ENCODE measurements at places on chromosomes 16 and 17.
A peak's percentile ranks its signal among the peaks of the same experiment; 100 is the strongest.

- DNase-seq, result no peak
Measured at GRCh38 chr16:17370731-17371285, 100.0 kb downstream of the XYLT1 start.

DNA sequence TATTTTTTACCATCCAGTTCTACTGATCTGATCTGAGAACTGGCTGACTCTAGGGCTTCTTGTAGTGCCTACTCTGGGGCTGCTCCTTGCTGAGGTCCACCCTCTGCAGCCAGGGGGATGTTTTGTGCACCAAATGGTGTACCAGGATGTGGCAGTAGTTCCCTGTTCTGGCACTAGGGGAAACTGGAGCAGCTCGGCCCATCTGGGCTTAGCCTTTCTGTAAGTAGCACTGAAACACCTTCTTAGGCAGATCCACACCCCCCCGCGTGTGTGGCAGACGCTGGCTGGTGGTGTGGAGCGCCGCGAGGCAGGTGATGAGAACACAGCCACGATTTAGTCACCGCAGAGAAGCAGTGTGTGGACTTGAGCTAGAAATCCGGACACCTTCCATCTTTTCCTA is 17.0 kb downstream of the DUSP14 start:
- peak; percentile 81 for DNase-seq

GRCh38 chr16:55592306-55592705 is 25.8 kb downstream of the CAPNS2 start:
- no peak for DNase-seq

- peak; percentile 11 for DNase-seq
Measured at GRCh38 chr17:80959330-80960036, 32.2 kb upstream of the CHMP6 start.

DNA sequence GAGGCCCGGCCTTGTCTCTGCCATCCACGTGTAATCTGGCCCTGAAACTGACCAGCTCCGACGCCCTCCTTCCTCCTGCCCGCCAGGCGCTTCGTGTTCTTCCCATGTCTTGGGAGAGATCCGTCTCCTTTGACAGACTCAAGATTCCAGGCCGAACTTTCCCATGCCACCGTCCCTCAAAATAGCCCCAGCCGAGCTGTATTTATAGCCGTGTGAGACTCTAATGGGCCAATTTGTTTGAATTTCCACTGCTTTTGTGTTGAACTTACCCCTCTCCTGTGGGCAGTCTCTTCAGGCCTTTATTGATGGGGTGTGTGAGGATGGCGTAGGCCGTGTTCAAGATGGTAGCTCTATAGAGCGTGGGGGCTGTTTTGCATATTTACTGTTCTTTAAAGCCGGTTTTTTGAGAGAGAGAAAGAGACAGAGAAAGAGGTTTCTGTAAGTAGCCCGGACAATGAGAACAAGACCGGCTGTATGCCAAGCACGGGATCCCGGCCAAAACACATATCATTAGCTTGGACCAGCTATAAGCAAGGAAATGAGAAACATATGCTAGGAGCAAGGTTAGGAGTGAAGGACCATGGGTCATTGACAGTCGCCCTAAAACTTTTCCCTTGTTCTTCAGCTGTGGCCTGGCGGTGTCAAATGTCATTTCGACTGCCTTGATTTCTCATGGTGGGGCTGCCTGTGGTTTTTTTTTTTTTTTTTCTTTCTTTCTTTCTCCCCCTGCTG is 124.5 kb upstream of the ZFHX3 start:
- peak; percentile 62 for DNase-seq

GRCh38 chr16:53937161-53937880 is 233.4 kb downstream of the FTO start:
- DNase-seq, result peak; percentile 47

GRCh38 chr17:67157732-67158639 is 87.0 kb downstream of the HELZ start:
- no peak for DNase-seq

DNA sequence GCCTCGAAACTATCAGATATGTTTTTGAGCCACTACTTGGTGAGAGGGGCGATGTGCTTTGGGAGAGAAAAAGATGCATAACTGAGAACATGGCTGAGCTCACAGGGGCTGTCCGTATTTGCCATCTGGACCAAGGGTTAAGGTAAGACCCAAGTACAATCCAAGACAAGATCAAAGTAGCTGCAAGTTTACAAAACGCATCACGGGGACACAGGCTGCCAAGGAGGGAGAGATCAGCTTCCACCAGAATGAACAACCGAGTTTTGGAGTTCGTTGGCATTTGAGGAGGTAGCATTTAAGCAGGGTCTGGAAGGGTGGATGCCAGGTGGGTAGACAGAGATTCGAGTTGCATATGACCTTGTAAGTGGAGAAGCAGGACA is 2.2 kb downstream of the PITPNC1 start:
- DNase-seq, result no peak

GRCh38 chr16:89033796-89034572 is 57.0 kb upstream of the CBFA2T3 start:
- DNase-seq, result no peak

- DNase-seq, result no peak
Measured at GRCh38 chr17:39450051-39450450, 1.0 kb downstream of the MED1 start.

- DNase-seq, result no peak
Measured at GRCh38 chr17:29883497-29883896, 46.5 kb downstream of the SSH2 start.

GRCh38 chr17:46020023-46020761 is 21.1 kb downstream of the STH start:
- DNase-seq, result no peak

DNA sequence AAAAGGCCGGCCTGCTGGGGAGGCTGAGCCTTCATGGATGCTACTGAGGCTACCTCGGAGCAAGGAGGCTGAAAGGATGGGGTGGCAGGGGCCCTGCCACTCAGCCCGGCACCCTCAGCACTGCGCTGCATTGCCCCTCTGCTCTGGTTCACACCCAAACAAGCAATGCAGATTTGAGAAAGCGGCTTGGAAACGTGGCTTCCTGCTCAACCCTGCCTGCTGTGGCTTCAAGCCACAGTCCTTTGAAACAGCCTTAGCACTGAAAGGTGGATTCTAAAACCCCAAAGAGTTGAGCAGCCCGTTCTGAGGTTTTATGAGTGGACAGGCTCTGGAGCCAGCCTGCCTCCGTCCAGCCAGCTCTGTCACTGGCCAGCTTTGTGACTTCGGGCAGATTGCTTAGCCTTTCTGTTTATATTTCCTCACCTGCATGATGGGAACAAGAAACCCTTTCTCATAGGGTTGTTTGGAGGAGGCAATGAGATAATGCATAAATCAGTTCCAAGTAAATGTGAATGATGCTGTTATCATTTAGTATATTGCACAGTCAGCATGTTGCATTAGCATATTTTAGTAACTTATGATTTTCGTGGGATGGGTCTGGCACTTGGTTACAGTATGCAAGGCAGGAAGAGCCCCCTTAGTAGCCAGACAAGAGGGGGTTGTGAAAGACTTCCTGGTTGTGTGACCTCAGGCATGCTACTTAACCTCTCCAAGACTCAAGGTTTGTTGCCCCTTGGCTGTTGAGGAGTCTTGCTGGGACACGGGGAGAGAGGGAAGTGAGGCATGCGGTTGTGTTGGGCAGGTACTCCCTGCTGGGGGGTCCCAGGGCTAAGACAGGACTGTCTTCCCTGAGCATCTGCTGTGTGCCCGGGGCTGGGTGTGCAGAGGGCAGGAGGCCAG is 23.6 kb downstream of the CRISPLD2 start:
- peak; percentile 21 for DNase-seq

- no peak for DNase-seq
Measured at GRCh38 chr17:30366536-30366935, 12.2 kb upstream of the CPD start.

DNA sequence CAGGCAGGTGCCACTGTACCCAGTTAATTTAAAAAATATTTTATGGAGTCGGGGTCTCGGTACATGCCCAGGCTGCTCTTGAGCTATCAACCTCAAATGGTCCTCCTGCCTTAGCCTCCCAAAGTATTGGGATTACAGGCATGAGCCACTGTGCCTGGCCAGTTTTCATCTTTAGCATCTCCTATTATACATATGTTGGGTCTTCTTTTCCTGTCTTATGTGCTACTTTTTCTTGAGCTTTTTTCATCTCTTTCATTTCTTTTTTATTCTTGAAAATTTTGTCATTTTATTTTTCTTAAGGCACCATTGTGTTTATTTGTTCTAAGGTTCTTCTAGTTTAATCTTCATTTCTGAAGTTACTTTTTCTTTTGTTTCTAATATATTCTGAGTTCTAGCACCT is 20.7 kb downstream of the BANP start:
- no peak for DNase-seq

DNA sequence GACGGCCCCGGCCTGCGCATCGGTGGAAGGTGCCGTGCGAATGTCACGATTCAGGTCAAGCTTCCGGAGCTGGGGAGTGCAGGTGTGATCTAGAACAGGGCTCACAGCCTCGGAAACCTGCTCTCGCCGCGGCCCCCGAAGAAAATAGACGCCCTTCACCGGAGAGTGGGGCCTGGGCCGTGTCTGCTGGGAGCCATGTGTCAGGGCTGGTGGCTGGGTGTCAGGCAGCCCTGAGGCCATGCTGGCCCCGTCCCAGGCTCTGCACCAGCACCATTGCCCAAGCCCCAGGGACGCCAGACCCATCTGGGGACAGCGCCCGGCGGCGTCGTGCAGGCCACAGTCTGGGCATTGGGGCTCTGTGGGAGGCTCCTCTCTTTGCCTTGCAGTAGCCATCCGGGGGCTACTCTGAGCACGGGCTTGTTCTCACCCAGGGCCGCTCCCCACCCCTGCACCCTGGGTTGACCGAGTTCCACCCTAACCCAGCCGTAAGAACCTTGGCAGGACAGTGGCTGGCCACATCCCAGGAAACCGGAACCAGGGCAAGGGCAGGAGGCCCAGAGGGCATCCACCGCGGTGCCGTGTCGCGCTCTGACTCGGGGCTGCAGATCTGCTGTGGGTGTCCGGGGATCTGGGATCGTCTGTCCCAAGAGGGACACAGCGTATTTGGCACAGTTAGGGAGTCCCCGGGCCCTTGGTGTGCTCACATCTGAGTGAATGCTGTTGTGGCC is 5.3 kb upstream of the NUDT16L1 start:
- no peak for DNase-seq

DNA sequence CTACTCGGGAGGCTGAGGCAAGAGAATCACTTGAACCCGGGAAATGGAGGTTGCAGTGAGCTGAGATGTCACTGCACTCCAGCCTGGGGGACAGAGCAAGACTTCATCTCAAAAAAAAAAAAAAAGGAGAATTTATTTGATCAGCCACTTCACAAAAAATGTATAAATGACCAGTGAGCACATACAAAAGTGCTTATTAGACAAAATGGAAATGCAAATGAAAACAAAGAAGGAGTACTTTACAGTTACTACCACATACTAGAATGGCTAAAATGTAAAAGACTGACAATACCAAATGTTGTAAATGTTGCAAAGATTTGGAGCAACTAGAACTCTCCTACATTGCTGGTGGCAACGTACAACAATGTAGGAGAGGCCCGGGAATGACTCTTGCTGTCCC is 241.8 kb upstream of the SOX9 start:
- no peak for DNase-seq

- DNase-seq, result no peak
Measured at GRCh38 chr17:18324140-18325050, 9.3 kb downstream of the SMCR8 start.

DNA sequence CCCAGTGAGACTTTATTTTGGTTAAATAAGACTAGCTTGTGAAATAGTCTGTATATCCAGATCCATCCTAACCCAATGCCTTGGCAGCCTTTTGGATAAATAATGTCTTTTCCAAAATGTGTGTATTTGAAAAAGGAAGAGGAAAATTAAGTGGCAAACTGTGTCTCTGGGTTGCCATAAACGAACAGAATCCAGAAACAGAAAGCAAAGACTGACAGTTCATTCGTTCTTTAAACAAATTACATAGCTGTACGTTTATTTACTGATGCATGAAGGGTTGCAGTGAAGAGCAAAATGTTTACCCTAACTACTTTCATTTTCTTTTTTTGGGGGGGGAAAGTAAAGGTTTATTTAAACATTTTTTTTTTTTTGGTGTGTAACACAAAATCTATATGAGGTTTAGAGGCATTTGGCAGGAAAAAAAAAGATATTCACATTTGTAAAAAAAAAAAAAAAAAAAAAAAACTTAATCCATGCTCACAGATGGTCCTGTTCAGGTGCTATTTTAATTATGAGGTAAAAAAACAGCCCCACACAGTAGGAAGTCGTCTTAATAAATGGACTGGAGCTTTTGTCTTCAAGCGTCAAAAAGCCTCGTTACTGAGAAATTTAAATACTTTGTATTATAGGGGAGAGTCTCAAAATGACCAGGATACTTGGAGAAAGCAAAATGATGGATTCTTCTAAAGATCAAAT is 245.9 kb downstream of the FTO start:
- peak; percentile 33 for DNase-seq

GRCh38 chr16:17301593-17302135 is 169.1 kb downstream of the XYLT1 start:
- DNase-seq, result peak; percentile 18

DNA sequence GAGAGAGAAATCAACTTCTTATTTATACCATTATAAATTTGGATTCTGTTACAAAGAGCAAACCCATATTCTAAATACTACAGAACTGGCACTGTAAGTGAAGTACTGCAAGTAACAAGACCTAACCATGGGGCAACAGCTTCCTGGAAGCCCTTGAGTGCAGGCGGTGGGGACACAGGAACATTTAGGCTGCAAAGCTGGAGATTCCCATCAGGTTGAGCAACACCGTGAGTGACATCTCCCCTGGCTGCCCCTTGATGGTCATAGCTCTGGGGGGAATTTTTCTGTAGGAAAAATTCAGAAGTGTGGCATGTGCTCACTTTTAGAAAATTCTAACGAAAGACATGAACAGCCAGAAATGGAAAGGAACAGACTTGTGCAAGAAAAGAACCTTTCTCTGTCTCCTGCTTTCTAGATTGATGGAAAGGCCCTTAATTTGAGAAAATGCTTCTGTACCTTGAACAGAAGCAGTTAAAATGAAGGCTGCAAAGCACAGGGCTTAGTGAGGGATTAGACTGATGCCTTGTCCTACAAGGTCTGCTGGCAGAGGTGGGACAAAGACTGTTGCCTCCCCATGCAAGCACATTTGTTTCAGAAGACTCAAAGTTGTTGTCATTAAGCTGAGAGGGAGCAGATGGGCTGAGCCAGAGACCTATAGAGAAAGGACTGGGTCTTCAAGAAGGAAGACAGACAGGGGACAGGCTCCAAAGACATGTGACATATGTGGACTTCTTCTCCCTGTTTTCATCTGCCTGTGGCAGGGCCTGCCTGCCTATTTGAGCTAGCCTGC is 380.8 kb downstream of the SLC39A11 start:
- DNase-seq, result no peak

DNA sequence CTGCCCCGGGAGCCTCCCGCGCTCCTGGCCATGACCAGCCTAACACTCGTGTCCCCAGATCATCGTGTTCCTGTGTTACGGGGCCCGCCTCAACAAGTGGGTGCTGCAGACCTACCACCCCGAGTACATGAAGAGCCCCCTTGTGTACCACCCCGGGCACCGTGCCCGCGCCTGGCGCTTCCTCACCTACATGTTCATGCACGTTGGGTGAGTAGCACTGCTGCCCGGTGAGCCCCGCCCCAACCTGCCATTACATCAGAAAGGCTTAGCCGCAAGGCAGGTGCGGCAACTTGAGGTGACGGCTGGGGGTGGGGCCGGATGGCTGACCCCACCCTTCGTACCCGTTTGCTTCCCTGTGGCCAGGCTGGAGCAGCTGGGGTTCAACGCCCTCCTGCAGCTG is 1.4 kb downstream of the RHBDL1 start:
- no peak for DNase-seq

- DNase-seq, result no peak
Measured at GRCh38 chr17:69061721-69062556, 1.2 kb upstream of the ABCA9 start.
